Activated naive CD4-positive, alpha-beta T cell treated with Interleukin-2 at 50 U/mL for 16 hours (primary cell): ENCODE measurements at places on chromosomes 5 and 9.
A peak's percentile ranks its signal among the peaks of the same experiment; 100 is the strongest.

GRCh38 chr9:2013743-2014475 lies 1.2 kb upstream of the SMARCA2 start:
- no peak for DNase-seq

DNA sequence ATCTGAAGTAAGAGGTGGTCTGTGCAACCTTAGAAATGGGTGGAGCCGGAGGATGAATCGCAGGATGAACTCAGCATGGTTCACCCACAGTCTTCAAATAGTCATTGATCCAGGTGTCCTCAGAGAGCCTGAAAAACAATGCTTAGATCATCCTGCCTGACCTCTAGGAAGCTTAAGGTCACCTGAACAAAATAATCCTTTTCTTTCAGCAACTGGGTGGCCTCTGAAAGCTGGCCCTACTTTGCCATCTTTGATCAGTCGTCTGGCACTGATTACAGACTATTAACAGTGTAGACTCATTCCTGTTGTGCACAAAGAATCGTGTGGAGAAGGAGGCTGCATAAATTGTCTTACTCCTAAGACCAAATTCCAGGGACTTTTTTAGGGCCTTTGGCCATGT lies 50.7 kb downstream of the PIP5K1B start:
- no peak for DNase-seq

- no peak for DNase-seq
Measured at GRCh38 chr5:369151-369868, 47.8 kb downstream of the AHRR start.

DNA sequence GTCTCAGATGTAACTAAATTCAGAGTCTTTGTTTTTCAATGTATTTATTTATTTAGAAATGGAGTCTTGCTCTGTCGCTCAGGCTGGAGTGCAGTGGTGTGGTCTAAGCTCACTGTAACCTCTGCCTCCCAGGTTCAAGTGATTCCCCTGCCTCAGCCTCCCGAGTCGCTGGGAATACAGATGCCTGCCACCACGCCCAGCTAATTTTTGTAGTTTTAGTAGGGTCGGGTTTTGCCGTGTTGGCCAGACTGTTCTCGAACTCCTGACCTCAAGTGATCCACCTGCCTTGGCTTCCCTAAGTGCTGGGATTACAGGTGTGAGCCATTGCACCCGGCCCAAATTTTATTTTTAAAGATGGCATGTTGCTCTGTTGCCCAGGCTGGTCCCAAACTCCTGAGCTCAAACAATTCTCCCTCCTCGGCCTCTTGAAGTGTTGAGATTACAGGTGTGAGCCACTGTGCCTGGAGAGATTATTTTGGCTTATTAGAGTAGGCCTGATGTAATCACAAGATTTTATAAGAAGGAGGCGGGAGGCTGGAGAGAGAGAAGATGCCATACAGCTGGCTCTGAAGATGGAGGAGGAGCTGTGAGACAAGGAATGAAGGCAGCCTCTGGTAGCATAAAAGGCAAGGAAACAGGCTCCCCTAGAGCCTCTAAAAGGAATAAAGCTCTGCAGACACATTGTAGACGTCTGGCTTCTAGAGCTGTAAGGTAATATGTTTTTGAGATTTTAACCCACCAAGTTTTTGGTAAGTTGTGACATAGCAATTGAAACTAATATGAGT lies 12.9 kb upstream of the KLF9 start:
- no peak for DNase-seq

DNA sequence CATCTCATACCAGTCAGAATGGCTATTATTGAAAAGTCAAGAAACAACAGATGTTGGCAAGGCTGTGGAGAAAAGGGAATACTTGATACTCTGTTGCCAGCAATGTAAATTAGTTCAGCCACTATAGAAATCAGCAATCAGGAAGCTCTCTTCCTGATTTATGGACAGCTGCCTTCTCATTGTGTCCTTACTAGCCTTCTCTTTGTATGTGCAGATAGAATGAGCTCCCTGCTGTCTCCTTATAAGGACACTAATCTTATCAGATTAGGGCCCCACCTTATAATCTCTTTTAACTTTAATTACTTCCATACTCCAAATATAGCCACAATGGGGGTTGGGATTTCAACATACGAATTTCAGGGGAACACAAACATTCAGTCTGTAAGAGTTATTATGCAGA lies 38.0 kb downstream of the KCNV2 start:
- DNase-seq, result no peak

DNA sequence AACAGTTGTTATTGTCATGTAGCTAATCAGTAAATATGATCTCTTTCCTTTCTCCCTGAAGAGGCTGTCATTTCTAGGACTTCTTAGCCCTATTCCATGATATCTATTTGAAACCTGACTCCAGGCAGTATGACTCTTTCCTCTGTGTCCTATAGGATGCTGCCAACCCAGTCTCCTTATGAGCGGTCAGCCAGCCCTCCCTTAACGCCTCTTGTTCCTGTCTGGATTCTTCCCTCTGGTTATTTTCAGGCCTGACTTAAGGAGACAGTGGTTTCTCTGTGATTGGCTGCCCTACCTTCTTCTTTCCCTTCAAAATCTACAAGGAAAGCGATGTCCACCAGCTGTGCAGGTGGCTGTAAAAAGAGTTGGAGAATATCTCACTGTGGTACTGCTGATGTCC lies 19.4 kb upstream of the C5orf63 start:
- DNase-seq, result no peak

GRCh38 chr5:58530942-58531490 lies 39.8 kb downstream of the GAPT start:
- DNase-seq, result no peak

GRCh38 chr9:6680797-6681146 lies 35.2 kb upstream of the GLDC start:
- DNase-seq, result no peak

DNA sequence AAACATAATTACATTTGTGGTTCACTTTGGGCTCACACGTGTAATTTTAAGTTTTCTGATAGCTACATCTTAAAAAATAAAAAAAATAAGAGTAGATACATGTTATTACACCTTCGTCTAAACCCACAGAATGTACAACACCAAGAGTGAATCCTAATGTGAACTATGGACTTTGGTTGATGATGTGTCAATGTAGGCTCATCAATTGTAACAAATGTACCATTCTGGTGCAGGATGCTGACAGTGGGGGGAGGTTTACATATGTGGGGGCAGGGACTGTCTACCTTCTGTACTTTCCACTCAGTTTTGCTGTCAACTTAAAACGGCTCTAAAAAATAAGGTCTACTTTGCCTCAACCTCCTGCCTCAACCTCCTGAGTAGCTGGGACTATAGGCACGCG lies 2.5 kb upstream of the RECK start:
- DNase-seq, result no peak

- no peak for DNase-seq
Measured at GRCh38 chr5:39761199-39761950, 336.6 kb upstream of the DAB2 start.

- DNase-seq, result peak; percentile 19
Measured at GRCh38 chr5:159310511-159310910, 19.8 kb downstream of the IL12B start.

DNA sequence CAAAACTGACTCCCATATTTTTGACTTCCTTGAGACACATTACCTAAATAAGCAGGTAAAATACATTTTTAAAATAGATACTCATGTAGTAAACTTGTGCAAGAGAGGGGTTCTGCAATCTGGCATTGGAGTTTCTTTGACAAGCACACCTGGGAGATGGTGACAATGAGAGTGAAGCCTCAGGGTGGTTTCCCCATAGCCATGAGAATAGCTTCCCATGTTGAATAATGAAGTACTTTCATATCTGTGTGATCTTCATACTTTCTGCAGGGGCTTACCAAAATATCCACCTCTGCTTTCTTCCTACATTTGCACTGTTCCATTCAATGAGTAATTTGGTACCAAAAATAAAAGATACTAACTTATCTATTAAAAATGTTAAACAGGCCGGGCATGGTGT lies 44.7 kb upstream of the VCAN start:
- DNase-seq, result no peak

DNA sequence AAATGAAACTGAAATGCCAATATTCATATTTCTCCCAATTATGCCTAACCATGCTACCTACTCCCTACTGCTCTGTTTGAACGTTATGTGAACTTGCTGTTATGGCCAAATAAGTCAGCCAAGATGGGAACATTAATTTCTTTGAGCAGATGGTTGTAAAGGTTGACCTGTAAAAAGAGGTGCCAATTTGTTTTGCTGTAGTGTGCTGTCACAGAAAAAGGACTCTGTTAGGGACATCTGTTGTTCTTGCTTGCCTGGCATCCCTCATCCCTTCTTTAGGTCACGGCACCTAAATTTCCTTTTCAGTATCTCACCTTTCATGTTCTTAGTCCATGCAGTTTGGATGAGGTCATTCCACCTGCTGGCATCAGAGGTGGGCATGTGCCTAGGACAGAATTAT lies 35.4 kb downstream of the GDNF start:
- DNase-seq, result no peak
